ENCODE measurements at places on chromosomes 5 and 9. TPM values are rescaled to one million over a fixed set of nuclear protein-coding genes. Genes with fewer than 3 reads are reported as not detected.

Gene PROB1
- 2.1 TPM for total RNA-seq

DNA sequence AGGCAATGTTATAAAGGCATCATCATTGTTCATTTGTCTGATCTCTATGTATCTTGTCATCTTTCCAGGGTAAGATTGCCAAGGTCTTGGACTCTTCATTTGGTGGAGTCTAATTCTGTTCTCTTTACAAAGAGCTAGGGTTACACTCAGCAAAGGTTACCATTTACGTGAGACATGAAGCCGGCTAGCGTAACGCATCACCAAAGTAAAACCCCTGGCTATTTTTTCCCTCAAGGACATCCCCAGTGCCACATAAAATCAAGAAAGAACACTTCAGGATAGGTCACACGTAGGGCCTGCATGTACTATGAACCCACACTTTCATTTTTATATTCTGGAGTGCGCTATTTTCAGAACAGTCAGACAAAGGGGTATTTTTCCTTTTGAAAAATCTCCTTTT, 20.0 kb upstream of the MYOT start:
- DNase-seq: no peak

GRCh38 chr5:32390819-32391591, 53.5 kb downstream of the ZFR start:
- DNase-seq: no peak

Gene C9
- total RNA-seq: not detected
